Hematopoietic multipotent progenitor cell treated with erythropoietin and hydrocortisone succinate and interleukin-3 and kit ligand, for 15 days (in vitro differentiated cells): ENCODE measurements at places on chromosomes 2 and 18.
A peak's percentile ranks its signal among the peaks of the same experiment; 100 is the strongest.

- peak; percentile 38 for DNase-seq
Observed at GRCh38 chr2:152861349-152861942, 143.0 kb downstream of the ARL6IP6 start.

DNA sequence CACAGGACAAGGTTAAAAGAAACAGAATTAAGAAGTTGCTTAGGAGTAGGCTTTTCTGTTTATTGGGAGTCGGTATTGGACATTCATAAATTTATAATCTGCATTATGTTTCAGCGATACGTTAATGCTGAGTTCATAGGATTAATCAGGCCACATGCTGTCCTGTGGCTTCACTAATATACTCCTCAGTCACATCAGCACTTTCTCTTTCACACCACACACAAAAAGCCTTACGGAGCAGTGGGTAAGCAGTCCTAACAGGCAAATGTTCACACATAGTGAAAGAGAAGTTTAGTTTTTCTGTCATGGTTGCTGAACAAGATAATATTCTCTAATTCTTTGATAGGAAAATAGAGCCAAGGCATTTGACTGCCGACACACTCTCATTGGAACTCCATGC, 411.7 kb upstream of the RAB12 start:
- DNase-seq = no peak

DNA sequence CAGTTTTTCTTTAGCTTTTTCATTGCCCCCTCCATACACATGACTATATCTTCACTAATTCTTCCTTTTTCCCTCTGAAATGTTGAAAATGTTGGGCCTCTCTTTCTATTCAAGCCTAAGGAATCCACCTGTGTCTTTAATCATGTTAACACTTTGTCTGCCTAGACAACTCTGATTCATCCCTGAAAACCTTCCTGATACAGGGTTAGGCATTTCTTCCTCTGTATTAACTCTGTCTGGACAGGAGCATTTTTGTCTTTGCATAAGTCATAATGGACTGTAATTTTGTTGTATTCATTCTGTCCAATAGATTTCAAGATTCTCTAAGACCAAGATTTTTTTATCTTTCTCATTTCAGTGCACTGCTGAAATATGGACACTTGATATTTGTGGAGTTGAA, 297.3 kb downstream of the IKZF2 start:
- DNase-seq = no peak

- no peak for DNase-seq
Observed at GRCh38 chr2:236047886-236048540, 120.2 kb downstream of the GBX2 start.

DNA sequence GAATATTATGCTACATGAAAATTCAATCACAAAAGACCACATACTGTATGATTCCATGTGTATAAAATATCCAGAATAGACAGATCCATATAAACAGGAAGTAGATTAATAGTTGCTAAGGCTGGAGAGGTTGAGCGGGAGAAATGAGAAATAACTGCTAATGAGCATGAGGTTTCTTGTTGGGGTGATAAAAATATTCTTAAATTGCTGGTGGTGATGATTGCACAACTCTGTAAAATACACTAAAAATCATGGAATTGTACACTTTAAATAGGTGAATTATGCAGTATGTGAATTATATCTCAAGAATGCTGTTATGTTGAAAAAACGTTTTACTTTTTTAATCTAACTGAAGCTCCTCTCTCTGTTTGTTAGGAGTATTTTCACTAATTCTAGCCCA, 101.8 kb upstream of the CREB1 start:
- no peak for DNase-seq

GRCh38 chr2:85066006-85066740, 67.0 kb upstream of the TCF7L1 start:
- no peak for DNase-seq

DNA sequence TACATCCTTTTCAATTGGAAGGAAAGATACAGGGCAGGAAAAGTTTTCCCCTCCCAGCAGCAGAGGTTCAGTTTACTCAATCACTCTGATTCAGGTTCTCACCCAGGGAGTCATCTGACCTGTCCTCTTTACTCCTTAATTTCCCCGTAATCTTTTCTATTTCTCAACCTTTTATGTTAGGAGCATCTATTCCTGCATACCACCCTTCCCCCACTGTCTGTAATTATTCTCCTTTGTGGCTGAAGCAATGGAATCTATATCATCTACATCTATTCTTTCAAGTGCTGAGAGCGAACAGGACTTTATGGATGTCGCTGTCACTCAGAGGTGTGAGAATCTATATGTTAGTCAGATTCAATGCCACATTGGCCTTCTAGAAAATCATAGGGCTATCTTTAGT, 175.2 kb downstream of the NOL4 start:
- no peak for DNase-seq

- no peak for DNase-seq
Observed at GRCh38 chr2:161415987-161416707, at the start of gene TBR1. TSS of gene TBR1 (plus strand) at chr2:161416297. CDS start at chr2:161416411, 114 bp downstream.

- DNase-seq = no peak
Observed at GRCh38 chr2:12821656-12822055, 104.9 kb downstream of the TRIB2 start.

DNA sequence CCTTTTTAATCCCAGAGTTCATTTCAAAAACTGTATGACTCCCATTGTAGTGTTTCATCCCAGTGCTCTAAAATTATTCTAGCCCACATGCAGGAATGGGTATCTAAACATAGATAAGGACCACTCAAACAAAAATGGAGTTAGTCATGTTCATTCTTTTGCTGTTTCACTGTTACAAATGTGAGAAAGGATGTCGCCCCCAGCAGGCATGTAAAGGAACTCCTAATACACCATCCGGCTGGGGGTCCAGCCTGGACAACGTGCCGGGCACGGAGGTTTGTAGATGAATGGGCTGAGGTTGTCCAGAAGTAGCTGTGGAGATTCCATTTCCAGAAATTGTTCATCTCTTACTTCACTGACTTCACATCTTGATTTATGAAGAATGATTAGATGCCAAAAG, 101.9 kb upstream of the RAB12 start:
- DNase-seq = no peak

- no peak for DNase-seq
Observed at GRCh38 chr2:158507141-158507540, 50.4 kb downstream of the PKP4 start.

DNA sequence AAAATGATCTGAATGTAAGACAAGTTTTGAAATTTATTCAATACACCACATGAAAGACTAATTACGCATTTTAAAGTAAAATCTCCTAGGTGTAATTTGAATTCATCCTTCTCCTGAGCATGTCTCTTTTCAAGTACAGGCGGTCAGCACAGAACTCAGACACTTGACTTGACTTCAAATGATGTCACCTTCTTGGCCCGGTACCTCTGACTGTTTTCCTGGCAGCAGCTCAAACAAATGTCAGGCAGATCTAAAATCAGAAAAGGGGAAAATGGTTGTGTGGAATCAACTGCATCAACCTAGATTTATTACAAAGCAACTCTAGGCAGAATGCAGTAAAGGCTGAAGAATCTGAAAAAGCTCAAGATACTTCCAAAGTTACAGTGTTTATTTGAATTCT, 11.4 kb upstream of the PROKR1 start:
- no peak for DNase-seq

- no peak for DNase-seq
Observed at GRCh38 chr2:239726091-239726591, 299.0 kb downstream of the NDUFA10 start.

DNA sequence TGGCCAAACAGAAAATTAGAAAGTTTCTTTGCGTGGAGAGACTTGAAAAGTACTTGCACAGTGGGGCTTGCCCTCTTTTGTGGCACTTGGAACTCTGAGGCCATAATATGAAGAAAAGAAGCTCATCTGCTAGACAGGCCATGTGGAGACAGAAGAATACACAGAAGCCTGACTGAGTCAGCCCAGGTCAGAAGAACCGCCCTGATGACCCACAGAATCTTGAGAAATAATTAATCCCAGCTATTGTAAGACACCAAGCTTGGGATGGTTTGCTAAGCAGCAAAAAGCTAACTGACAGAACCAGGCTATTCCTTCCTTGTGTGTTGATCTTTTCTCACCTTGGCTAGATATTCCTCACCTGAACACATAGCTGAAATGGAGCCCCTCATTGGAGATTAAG, 33.7 kb downstream of the G6PC2 start:
- no peak for DNase-seq

DNA sequence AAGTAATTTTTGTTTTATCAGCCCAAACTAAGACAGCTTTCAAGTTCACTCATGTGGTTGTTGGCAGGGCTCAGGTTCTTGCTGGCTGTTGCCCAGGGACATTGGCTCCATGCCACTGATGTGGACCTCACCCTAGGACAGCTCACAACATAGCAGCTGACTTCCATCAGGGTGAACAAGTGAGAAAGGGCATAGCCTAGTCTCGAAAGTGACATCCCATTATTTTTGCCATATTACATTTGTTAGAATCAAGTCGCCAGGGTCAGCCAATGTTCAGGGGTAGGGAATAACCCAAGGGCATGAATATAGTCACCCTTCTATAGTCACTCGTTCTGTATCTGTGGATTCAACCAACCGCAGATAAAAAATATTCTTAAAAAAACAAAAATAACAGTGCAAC, 10.7 kb upstream of the CWC22 start:
- DNase-seq = peak; percentile 40

GRCh38 chr2:188869550-188869949, 104.6 kb upstream of the COL3A1 start:
- no peak for DNase-seq

DNA sequence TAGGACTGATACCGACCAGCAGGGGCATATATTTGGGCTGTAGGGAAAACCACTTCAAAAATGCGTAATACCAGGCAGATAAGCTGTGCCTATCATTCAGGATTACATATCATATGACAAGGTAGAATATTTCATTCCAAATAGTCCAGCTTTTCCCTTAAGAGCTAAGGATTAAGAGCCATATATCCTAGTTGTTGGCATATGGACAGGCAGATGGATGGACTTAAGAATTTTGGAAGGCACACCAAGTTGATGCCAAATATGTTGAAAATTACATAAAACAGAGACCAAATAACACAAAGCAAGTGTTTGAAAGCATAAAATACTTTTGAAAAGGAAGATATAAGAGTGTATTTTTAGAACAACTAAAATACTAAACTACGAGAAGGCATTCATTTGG, 52.1 kb downstream of the LRRTM4 start:
- no peak for DNase-seq

GRCh38 chr18:32822197-32822596, 49.4 kb upstream of the KLHL14 start:
- no peak for DNase-seq

DNA sequence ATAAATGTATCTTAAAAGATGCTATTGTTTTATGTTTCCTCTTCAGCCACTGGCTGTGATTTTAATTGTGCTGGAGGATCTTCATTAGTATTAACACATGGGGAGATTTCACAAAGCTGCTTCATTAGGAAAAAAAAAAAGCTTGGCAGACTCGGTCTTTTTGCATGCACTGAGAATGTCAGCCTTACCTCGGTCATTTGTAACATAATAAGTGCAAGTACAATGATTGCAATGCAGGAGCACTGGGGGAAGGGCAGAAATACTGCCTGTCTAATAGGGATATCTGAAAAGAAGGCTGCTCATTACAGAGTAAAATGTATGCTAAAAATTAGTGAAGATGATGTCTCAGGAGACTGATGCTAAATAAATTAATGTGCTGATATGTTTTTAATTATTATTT, 1.3 kb upstream of the BAZ2B start:
- DNase-seq = no peak

GRCh38 chr2:143128681-143129580, at the start of gene ARHGAP15:
TSS of gene ARHGAP15 (plus strand) at chr2:143129419.
- peak; percentile 56 for DNase-seq

DNA sequence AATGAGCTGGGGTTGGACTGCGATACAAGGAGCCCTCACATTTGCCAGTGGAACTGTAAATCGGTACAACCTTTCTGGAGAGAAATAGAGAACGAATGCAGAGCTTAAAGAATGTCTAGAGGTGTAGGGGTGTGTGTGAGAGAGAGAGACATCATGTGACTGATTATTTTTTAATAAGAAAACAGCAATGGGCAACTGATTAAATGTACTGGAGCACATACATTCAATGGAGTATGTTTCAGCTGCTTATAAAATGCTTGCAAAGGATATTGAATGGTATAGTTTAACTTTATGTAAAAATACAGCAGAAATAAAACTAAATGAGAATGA, 391 bp upstream of the TMEM17 start:
- no peak for DNase-seq

DNA sequence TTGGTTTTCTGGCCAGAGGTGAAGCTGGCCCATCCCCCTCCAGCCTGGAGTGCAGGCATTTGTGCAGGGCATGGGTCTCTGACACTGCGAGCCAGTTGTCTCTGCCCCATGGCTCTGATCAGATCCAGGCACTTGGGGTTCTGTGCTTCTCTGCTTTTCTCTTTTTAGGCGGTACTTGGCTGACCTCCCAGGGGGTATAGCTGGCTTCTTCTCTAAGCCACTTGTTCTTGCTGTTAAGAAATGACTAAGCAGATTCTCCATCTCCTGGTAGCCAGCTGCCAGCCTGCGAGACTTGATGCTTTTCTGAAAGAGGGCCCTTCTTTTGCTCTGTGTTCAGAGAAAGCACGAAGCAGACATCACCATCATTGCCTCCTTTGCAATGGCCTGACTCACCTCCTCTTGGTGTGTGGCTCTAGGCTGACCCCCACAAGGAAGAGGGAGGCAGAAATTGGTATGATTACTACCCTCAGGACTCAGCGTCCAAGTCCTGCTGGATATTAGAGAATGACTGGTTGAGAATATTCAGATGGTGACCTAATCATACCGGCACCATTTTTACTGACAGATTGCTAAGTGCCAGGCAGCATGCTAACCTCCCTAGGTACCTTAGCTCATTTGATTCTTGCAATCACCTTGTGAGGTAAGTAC, 32.7 kb downstream of the TNP1 start:
- DNase-seq = peak; percentile 51
